ENCODE measurements at places on chromosomes 1 and 21.

DNA sequence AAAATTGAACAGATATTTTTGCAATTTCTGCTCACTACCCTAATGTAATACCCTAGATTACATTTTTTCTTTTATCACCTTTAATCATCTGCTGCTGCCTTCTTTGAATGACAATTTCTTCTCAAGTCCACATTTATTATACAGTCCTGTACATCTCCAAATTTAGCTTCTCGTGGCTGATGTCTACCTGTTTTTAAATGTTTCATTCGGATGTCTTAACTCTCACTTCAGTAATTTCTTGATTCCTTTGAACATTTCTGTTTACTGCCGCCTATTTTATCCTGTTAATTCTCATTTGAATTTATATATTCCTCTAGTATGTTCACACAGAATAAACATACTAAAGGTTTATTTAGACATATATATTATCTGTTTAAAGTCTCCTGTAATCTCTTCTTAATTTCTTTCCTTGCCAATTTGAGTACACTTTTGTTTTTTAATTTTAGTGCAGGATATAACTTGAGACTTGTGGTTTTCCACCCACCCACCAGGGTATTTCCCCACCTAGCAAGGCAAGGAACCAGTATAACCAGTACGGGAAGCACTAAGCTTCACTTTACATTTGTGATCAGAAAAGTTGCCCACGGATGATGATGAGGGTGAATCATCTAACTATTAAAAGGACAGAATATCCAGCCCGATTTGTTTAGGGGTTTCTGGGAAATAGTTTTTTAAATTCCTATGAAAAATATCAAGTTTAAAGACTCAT lies 12.7 kb downstream of the INSL5 start:
- no peak for DNase-seq

GRCh38 chr1:207822124-207822601 lies 70.3 kb downstream of the CD46 start:
- no peak for DNase-seq

GRCh38 chr1:19651141-19651737 lies 7.1 kb downstream of the NBL1 start:
- peak; percentile 62 for DNase-seq

DNA sequence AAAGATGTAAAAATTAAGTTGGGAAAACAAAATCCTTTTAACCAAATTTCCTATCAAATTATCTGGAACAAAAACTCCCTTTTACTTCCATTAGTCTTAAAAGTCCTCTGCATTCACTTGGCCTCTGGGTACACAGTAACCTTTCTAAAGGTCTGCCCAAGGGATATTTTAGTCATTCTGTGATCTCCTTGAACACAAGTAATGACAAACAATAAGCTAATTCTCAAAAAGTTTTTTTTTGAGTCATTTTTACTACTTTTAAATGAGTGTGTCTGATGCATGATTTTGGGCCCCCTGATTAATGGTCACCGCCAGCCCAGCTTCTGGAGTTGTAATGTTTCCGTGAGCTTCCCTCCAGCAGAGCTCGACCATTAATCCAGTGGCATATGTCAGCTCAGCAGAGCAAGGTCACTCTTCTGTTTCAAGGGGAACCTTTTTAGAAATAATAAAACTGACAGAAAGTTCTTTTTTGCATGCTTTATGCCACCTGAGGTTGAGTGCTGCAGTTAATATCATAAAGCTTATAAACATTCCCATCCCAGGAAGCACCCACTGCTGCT lies 14.3 kb downstream of the SAMSN1 start:
- no peak for DNase-seq

- no peak for DNase-seq
These were observed 68.0 kb downstream of the DISC1 start for GRCh38 chr1:231694465-231695077.
